ENCODE measurements at places on chromosomes 2 and 18. TPM values are rescaled to one million over a fixed set of nuclear protein-coding genes. Genes with fewer than 3 reads are reported as not detected.

Gene SPP2
- not detected for total RNA-seq

Gene PAIP2B
- total RNA-seq, result 2.9 TPM

GRCh38 chr18:27600245-27600644 lies 415.1 kb upstream of the CHST9 start:
- DNase-seq, result no peak

- DNase-seq, result peak; percentile 40
Observed at GRCh38 chr2:70340761-70341476, 39.1 kb upstream of the FAM136A start.

GRCh38 chr18:36212301-36213171 lies 25.2 kb downstream of the MOCOS start:
- no peak for DNase-seq

GRCh38 chr2:3656762-3657721 lies 958 bp upstream of the ALLC start:
- no peak for DNase-seq

- no peak for DNase-seq
Observed at GRCh38 chr2:16392647-16393499, 272.8 kb downstream of the CYRIA start.

GRCh38 chr2:68156419-68156818 lies 1.3 kb upstream of the PNO1 start:
- no peak for DNase-seq

GRCh38 chr2:118687192-118687591 lies 160.3 kb downstream of the EN1 start:
- no peak for DNase-seq

- DNase-seq, result no peak
Observed at GRCh38 chr2:177281400-177282180, 17.1 kb upstream of the NFE2L2 start.

GRCh38 chr2:128444121-128444771 lies 125.6 kb upstream of the HS6ST1 start:
- DNase-seq, result no peak

GRCh38 chr2:159933040-159933726 lies 129.2 kb downstream of the PLA2R1 start:
- DNase-seq, result no peak

DNA sequence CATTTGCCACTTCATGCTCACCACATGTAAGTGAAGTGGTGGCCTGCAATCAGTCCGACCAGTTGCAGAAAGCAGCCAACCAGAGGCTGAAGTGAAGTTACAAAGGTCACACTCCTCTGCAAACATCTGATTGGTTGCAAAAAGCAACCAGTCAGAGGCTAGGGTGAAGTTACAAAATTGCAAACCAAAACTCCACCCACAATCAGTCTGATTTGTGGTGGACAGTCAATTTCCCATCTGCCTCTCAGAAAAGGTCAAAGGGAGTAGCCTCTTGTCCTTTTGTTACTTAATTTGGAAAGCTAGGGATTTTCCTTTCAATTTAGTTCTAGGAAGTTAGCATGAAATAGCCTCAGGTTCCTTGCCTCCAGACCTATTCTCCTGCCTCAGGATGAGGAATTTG lies 185.0 kb downstream of the UXS1 start:
- no peak for DNase-seq

DNA sequence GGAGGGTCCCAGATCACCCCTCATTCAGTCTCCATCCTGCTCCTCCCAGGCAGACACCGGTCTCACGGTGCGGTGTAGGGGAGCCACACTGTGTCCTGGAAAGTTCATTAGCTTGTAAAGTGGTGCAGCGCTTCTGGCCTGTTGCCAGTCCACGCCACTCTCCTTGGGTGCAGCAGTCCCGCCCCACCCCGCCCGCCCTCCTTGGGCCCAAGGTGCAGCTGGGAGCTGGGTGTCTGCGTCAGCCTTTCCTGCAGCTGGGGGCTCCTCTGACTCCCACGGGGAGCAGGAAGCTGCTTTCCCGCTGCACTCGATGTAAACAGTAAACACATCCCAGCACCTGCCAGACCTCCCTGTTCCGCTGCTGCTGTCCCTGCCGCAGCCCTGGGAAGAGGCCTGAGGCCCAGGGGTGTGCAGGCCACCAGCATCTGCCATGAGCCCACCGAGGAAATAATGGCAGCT lies 53.8 kb upstream of the ASB18 start:
- DNase-seq, result no peak

All from CD4-positive, CD25-positive, alpha-beta regulatory T cell (primary cell).